ENCODE measurements at places on chromosomes 11 and 22.

- no peak for DNase-seq
Observed at GRCh38 chr11:58958500-58958899, 19.2 kb downstream of the GLYATL1 start.

DNA sequence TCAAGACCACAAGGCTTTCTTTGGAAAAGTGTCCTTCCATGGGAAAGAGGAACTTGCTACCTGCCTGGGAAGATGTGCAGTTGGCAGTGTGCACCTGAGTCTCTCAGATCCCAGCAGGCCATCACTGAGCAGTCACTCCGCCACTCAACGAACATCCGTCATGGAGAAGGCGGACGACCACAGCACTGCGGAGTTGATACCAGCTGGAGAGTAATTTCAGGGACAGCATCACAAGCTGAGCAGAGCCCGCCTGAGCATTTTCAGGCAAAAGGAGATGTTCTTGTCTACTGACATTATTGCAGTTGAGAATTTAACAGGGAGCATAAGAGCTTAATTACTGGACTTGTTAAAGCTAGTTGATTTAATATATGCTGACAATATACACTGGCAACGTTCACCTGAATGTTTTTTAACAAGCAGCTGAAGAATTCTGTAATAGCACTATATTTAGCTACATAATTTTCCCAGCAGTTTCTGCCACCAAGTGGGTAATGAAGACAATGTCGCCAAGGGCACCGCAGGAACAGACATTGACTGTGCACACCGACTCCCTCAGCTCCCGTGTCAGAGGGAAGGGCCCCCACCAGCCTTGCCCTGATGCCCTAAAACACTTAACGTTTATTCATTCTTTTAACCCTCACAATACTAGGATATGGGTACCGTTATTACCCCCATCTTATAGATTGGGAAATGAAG, 52.4 kb upstream of the ARFGAP3 start:
- DNase-seq: no peak

- DNase-seq: no peak
Observed at GRCh38 chr11:120115272-120116000, 22.5 kb downstream of the TRIM29 start.

DNA sequence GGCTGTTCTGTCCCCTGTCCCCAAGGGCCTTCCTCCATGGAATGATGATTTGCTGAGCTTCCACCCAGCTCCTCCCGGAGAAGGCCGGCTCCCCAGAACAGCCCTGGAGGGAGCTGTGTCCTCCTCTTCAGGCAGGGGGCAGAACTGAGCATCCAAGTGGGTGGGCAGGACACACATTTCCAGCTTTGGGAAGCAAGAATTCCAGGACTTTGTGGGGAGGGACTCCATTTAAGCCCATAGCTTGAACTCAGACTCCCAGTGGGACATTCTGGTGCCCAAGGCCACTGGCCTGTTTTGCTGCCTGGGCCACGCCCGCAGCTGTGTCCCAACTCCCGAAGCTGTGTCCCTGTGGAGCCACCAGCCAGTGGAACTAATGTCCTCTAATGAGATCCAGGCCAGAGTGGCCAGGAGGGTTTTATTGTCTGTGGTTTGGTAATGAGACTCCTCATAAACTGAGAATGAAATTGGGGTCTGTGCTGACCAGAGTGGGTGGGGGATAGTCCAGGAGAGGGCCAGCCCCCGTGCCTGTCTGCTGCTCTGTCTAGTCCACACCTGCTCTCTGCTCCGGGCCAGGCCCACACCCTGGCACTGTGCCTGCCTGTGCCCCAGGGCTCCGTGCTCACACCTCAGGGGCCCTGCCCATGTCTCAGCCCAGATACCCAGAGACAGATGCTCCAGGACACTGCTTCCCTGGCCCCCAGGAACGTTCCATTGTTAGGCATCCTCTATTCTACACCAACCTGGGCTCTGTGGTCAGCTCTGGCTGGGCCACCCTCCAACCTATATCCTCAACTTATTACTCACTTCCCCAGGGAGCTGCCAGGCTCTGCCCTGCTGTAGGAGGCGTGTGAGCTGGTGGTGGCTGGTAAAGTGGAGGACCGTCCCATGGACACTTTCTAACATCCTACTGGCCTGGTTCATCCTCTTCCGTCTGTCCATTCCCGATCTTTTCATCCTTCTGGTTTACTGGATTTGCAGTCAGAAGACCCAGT, 7.6 kb downstream of the NECTIN1 start:
- DNase-seq: peak; percentile 31

- no peak for DNase-seq
Observed at GRCh38 chr11:130622141-130622542, 173.7 kb downstream of the ADAMTS15 start.

All from NCI-H1092 treated with DMSO at 0.1 percent for 48 hours (cell line).